ENCODE measurements at places on chromosomes 7 and 10.
A peak's percentile ranks its signal among the peaks of the same experiment; 100 is the strongest.

GRCh38 chr7:101058355-101058754, 26.9 kb upstream of the TRIM56 start:
- DNase-seq: peak; percentile 42

GRCh38 chr10:68666280-68666760, 54.7 kb upstream of the CCAR1 start:
- no peak for DNase-seq

- no peak for DNase-seq
Observed at GRCh38 chr7:1733206-1733907, 63.3 kb downstream of the ELFN1 start.

GRCh38 chr7:5426226-5426475, 2.5 kb upstream of the TNRC18 start:
- DNase-seq: no peak

Measured in inflammatory macrophage (primary cell).